Natural killer cell (primary cell): ENCODE measurements at places on chromosomes 16 and 17. TPM values are rescaled to one million over a fixed set of nuclear protein-coding genes. Genes with fewer than 3 reads are reported as not detected.

- no peaks in the 10 kb centered on the region for H3K27me3 ChIP-seq
- H3K4me3 ChIP-seq: no peak overlapping the region
- no peak for DNase-seq
- H3K4me1 ChIP-seq: peaks cover 35% of the 10 kb centered on the region
Observed at GRCh38 chr16:66936889-66937554, 1.7 kb downstream of the CES2 start.

DNA sequence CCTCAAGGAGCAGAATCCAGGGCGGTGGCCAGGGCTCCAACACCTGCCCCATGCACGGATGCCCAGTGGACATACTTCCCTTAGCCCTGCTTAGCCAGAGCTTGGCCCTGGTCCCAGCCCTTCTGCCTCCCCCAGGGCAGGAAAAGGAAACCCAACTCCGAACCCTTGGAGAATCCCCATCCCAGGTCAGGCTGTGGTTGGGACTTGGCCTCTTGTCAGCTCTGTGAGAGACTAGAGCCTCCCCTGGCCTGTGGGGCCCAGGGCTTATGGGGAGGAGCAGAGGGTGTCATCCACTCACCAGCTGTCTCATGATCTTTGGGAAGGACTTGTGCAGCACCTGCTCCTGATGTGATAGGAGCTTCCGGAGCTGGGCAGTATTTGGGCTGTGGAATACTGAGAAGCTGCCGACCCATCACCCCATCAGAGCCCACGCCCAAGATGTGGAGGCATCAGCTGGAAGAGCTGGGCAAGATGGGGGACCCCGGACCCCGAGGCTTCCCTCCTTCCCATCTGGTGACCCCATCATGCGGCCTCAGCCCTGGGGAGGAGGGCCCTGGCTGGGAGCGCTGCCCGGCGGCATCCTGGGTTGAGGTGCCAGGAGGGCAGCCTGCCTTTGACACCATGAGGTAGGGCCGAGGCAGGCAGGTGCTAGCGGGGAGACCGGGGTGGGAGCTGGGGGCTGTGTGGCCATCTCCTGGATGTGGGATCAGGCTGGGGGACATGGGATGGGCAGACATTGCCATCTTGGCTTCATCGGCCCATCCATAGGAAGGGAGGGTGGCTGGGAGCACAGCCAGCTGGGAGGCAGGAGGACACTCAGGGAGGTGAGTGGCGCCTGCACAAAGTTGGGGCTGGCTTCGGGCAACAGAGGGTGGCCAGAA, 45.1 kb downstream of the TNFRSF13B start:
- no peaks in the 10 kb centered on the region for H3K4me1 ChIP-seq
- H3K4me3 ChIP-seq: no peak overlapping the region
- DNase-seq: no peak
- H3K27me3 ChIP-seq: no peaks in the 10 kb centered on the region
- no peaks in the 10 kb centered on the region for H3K36me3 ChIP-seq

DNA sequence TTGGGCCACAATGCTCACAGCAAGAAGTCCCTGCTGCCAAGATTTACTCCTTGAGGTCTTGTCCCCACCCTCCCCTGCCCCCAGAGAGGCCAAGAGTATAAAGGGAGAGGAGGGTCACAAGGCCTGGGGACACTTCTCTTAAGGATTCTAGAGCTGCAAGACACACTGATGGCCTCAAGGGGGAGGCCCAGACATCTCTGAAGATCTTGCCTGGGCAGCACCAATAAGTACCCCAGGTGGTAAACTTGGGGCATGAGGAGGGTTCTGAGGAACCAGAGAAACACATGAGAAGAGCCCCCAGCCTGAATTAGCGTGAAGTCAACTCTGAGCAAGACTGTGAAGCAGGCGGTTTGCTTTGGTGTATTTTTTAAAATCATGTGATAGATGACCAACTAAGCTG, 26.8 kb upstream of the MTMR4 start:
- no peaks in the 10 kb centered on the region for H3K4me1 ChIP-seq
- H3K27ac ChIP-seq: no peak overlapping the region
- no peaks in the 10 kb centered on the region for H3K36me3 ChIP-seq
- no peak for DNase-seq
- H3K4me3 ChIP-seq: no peak overlapping the region

GRCh38 chr16:88005181-88005581, 53.9 kb downstream of the BANP start:
- no peaks in the 10 kb centered on the region for H3K27me3 ChIP-seq
- H3K27ac ChIP-seq: no peak overlapping the region
- H3K4me1 ChIP-seq: peaks cover 17% of the 10 kb centered on the region
- DNase-seq: no peak
- H3K4me3 ChIP-seq: no peak overlapping the region

DNA sequence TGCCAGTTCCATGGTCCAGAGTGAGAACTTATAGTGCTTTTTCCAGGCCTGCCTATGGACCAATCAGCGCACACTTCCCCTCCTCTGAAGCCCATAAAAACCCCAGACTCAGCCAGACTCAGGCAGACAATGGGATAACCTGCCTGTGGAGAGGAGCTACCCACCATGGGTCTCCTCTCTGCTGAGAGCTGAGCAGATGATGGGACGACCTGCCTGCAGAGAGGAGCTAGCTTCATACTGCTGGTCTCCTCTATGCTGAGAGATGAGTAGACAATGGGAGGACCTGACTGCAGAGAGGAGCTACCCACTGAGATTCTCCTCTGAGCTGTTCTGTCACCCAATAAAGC, 144.7 kb downstream of the MYO1D start:
- H3K4me3 ChIP-seq: no peak overlapping the region
- no peaks in the 10 kb centered on the region for H3K36me3 ChIP-seq
- DNase-seq: no peak
- no peaks in the 10 kb centered on the region for H3K4me1 ChIP-seq
- H3K27ac ChIP-seq: no peak overlapping the region

DNA sequence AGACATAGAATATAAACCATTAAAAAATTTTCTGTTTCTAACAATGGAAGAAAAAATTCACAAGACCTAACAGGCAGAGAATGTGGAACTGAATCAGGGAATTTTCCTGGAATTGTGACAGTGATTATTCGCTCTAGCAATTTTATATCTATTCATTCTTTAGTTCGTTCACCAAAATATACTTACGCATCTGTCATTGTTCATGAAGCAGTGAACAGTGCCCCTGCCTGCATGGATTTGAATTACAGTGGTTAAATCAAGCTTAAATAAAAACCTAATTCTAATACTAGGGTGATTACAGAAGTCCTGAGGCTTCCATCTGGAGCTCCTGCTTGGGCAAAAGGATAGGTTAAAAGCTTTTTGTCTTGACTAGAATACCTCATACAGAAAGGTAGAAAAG, 48.6 kb downstream of the ABCA8 start:
- no peak overlapping the region for H3K27ac ChIP-seq
- H3K36me3 ChIP-seq: no peaks in the 10 kb centered on the region
- H3K4me1 ChIP-seq: no peaks in the 10 kb centered on the region
- DNase-seq: no peak

DNA sequence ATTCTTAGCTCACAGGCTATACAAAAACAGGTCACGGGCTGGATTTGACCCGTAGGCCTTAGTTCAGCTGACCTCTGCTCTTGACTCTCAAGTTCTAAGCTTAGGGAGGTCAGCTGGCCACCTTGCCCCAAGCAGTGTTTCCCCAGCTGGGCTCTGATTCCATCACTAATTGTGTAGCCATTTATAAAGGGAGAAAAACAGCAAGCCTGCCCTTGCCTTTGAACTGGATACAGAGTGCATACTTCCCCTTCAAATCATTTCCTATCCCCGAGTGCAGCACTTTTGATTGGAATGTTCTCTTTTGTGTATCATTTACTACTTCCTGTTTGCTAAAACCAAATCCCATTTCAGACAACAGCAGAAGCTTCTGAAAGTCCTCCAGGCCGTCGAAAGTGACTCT, 153.6 kb downstream of the KATNIP start:
- no peak for DNase-seq
- H3K4me3 ChIP-seq: no peak overlapping the region
- peaks cover 14% of the 10 kb centered on the region for H3K36me3 ChIP-seq
- no peaks in the 10 kb centered on the region for H3K27me3 ChIP-seq
- no peaks in the 10 kb centered on the region for H3K4me1 ChIP-seq

DNA sequence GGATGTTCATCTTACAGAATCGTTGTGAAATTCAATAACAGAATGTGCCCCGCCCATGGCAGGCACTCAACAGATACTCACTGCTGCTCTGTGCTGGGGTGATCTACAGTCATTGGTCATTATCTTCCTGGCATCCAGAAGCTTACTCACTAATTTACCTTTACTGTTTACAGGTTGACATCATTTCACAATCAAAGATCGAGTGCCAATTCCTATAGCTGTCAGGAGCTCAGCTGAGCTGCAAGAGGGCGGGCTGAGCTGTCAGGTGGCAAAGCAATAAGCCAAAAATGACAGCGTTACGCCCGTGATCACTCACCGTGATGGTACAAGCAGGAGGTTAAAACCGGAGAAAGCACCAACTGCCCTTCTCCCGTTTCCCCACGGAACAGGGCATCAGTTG, 51.2 kb downstream of the LITAF start:
- no peak overlapping the region for H3K4me3 ChIP-seq
- no peak for DNase-seq
- H3K4me1 ChIP-seq: peaks cover 43% of the 10 kb centered on the region
- no peak overlapping the region for H3K27ac ChIP-seq
- no peaks in the 10 kb centered on the region for H3K27me3 ChIP-seq

- DNase-seq: no peak
- no peaks in the 10 kb centered on the region for H3K36me3 ChIP-seq
- no peak overlapping the region for H3K4me3 ChIP-seq
Observed at GRCh38 chr17:2449486-2449885, 48.6 kb upstream of the MNT start.

GRCh38 chr16:17357307-17358062, 113.3 kb downstream of the XYLT1 start:
- no peaks in the 10 kb centered on the region for H3K27me3 ChIP-seq
- H3K4me1 ChIP-seq: peaks cover 49% of the 10 kb centered on the region
- H3K36me3 ChIP-seq: peaks cover 5% of the 10 kb centered on the region
- H3K27ac ChIP-seq: no peak overlapping the region
- H3K4me3 ChIP-seq: no peak overlapping the region

DNA sequence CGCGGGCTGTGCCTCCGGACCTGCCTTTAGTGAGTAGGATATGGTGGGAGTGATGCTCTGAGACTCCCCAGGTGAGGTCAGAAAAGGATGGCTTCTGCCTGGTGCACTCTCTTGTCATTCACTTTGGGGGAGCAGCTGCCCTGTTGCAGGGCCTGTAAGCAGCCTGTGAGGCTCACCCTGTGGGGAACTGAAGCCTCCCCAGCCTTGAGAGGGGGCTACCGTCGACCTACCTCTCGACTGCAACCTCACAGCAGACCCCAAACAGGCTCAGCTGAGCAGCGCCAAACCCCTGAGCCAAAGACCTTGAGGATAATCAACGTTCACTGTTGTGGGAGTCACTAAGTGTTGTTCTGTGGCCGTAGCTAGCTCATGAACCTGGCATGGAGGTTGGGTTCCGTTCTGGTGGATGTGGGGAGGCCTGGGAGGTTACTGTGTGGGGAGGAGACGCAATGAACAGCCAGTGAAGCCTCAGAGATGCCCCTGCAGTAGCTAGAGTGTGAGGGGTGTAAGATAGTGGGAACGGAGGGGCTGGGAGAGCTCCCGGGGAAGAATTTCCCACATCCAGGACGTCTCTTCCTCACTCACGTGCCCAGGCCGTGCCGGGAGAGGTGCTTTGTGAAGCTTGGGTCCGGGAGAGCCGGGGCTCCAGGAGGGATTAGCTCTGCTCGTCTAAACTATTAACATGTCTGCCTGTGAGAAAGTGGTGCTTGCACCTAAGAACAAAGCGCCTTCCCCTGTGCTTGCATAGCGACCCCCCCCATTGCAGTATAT, 38.8 kb downstream of the METRNL start:
- DNase-seq: no peak
- H3K4me1 ChIP-seq: peaks cover 14% of the 10 kb centered on the region
- no peak overlapping the region for H3K4me3 ChIP-seq
- no peaks in the 10 kb centered on the region for H3K36me3 ChIP-seq
- H3K27ac ChIP-seq: no peak overlapping the region

- H3K4me3 ChIP-seq: no peak overlapping the region
- DNase-seq: no peak
- H3K27ac ChIP-seq: no peak overlapping the region
- no peaks in the 10 kb centered on the region for H3K4me1 ChIP-seq
Observed at GRCh38 chr17:81132770-81133723, 32.3 kb upstream of the PVALEF start.

GRCh38 chr16:25134166-25134700, 22.7 kb downstream of the LCMT1 start:
- no peak overlapping the region for H3K4me3 ChIP-seq
- no peak overlapping the region for H3K27ac ChIP-seq
- no peaks in the 10 kb centered on the region for H3K4me1 ChIP-seq
- peaks cover 24% of the 10 kb centered on the region for H3K36me3 ChIP-seq
- no peaks in the 10 kb centered on the region for H3K27me3 ChIP-seq

DNA sequence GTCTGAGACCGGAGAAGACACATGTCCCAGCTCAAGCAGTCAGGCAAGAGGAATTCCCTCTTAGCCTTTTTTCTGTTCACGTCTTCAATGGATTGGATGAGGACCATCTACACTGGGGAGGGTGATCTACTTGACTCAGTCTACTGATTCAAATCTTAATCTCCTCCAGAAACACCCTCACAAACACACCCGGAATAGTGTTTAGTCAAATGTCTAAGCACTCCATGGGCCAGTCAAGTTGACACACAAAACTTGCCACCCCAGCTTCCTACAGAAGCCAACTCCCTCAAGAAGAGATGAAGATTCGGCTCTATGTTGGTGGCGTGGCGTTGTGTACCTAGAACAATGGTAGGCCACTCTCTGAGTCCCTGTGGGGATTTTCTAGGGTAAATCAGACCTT, 22.5 kb upstream of the NKD1 start:
- H3K4me3 ChIP-seq: no peak overlapping the region
- no peak overlapping the region for H3K27ac ChIP-seq
- no peak for DNase-seq

DNA sequence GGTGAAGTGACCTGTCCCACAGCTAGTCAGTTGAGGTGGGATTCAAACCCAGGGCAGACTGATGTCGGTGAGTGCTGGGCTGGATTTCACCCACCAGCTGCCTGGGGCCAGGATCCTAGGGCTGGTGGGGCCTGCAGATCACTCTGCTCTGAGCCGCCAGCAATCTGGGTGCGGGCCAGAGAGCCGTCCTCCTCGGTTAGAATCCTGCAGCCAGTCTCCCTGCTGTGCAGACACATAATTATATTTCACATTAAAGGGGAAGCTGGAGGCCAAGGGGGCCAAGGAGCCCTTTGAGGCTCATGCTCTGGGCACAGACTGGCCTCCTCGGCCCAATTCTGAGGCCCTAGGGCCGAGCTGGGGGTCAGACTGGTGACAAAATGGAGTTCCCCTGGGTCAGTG, 996 bp upstream of the KCNJ12 start:
- H3K36me3 ChIP-seq: no peaks in the 10 kb centered on the region
- no peak overlapping the region for H3K4me3 ChIP-seq
- no peak overlapping the region for H3K27ac ChIP-seq
- peaks cover 35% of the 10 kb centered on the region for H3K27me3 ChIP-seq
- H3K4me1 ChIP-seq: peaks cover 35% of the 10 kb centered on the region

VWA3A gene
- total RNA-seq: 0.35 TPM

DRC7 gene
- total RNA-seq: 0.33 TPM
